ENCODE measurements at places on chromosomes 1 and 21. TPM values are rescaled to one million over a fixed set of nuclear protein-coding genes. Genes with fewer than 3 reads are reported as not detected.

Gene BCAN
- not detected for total RNA-seq

Gene BEST4
- total RNA-seq: 0.22 TPM

Gene GBP4
- 2.0 TPM for total RNA-seq

Gene KIF17
- 1.6 TPM for total RNA-seq

Gene HLX
- total RNA-seq: 18.2 TPM

Gene ADORA3
- not detected for total RNA-seq

Gene MRPL37
- 88.8 TPM for total RNA-seq

Gene HCRTR1
- not detected for total RNA-seq

Gene KRTAP15-1
- total RNA-seq: not detected

Gene SPTA1
- not detected for total RNA-seq

Gene UMODL1
- total RNA-seq: 0.29 TPM

Gene AXDND1
- 0.44 TPM for total RNA-seq

Gene FCER1G
- total RNA-seq: not detected

Gene SPRR4
- total RNA-seq: not detected

Gene LMX1A
- total RNA-seq: not detected

Gene GUCA2B
- not detected for total RNA-seq

Gene GPR89A
- 40.2 TPM for total RNA-seq

Gene WDR4
- 25.1 TPM for total RNA-seq

Gene LRRC3
- 0.29 TPM for total RNA-seq

Gene AADACL3
- total RNA-seq: not detected

Gene ELF3
- total RNA-seq: 0.29 TPM

Gene SLC45A1
- total RNA-seq: 1.9 TPM

Gene PALMD
- not detected for total RNA-seq

Gene FCRL2
- total RNA-seq: not detected

Gene SELL
- total RNA-seq: not detected

Gene FCGR2B
- 0.14 TPM for total RNA-seq

Gene S1PR1
- total RNA-seq: 16.0 TPM
